ENCODE measurements at places on chromosomes 1 and 21. TPM values are rescaled to one million over a fixed set of nuclear protein-coding genes. Genes with fewer than 3 reads are reported as not detected.

Gene ADORA1
- polyA plus RNA-seq = 0.22 TPM

Gene FAM163A
- polyA plus RNA-seq = 0.01 TPM

Gene VANGL2
- 4.5 TPM for polyA plus RNA-seq

Gene ADAM30
- not detected for polyA plus RNA-seq

Gene SPRR2B
- polyA plus RNA-seq = 10.9 TPM

Gene AMY2A
- not detected for polyA plus RNA-seq

Gene CCDC28B
- polyA plus RNA-seq = 2.9 TPM

Gene AK2
- 106 TPM for polyA plus RNA-seq

Gene CLCA4
- polyA plus RNA-seq = 356 TPM

Gene GJA9
- 0.32 TPM for polyA plus RNA-seq

Gene TMEM39B
- polyA plus RNA-seq = 9.5 TPM

Gene SLC6A17
- 0.19 TPM for polyA plus RNA-seq

Gene VTCN1
- polyA plus RNA-seq = 0.06 TPM

Gene ANKRD34A
- polyA plus RNA-seq = 0.47 TPM

Gene CR1
- 0.12 TPM for polyA plus RNA-seq

Gene GBP7
- not detected for polyA plus RNA-seq

Gene MPL
- not detected for polyA plus RNA-seq
